ENCODE measurements at places on chromosomes 2 and 18.

DNA sequence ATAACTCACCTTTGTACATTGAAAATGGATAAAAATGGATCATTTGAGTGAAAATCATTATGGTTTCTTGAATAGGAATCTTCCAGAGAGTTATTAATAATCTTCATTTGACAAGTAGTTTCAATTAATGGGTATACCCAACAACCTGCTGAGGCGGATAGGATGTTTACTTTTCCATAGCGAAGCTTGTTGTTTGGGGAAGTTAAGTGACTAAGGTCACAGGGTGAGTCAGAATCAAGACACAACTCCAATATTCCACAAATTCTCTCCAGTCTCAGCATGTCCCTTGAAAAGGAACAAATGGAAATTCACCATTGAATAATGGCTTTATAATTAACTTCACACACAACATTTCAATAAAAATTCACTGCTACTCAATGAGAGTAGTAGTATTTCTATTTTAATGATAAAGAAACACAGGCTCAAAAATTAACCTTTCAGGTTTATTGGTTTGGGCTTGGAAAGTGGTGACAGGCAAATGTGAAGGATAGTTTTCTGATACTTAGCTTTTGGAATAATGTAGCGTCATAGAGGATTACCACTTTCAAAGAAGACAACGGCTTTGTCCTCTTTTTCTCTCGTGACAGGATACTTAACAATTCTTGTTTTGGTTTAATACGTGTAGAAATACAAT is 211.3 kb downstream of the GPD2 start:
- no peak for DNase-seq

GRCh38 chr18:51568151-51568550 is 370.7 kb upstream of the MEX3C start:
- DNase-seq = no peak

- DNase-seq = no peak
These were observed 29.6 kb downstream of the FAM168B start for GRCh38 chr2:131063501-131064283.

- DNase-seq = no peak
These were observed 219.5 kb upstream of the SLC39A10 start for GRCh38 chr2:195437521-195437920.
